ENCODE measurements at places on chromosomes 13 and 19.

DNA sequence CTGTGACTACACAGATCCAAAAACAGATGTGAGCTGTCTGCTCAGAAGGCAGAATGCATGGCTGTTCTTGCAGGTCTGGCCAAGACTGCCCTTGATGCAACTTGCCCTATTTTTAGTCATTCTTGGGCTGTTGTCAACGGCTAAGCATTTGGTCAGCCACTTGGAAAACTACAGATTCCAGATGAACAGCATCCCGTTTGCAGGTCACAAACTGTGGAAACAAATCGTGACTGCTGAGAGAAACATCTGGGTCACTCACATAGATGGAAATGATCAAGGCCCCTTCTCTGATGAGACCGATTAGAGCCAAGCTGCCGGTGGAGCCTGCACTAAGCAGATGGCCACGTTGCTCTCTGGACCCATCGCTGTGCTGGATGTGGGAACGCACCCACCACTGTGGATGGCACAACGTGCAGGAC lies 15.4 kb upstream of the METTL21C start:
- DNase-seq: no peak

GRCh38 chr19:54387991-54388801 lies 23.5 kb upstream of the LAIR1 start:
- DNase-seq: peak; percentile 27

GRCh38 chr13:57799624-57800023 lies 168.1 kb downstream of the PCDH17 start:
- no peak for DNase-seq

GRCh38 chr13:98827449-98827848 lies 75.0 kb upstream of the SLC15A1 start:
- no peak for DNase-seq

GRCh38 chr19:17282488-17283125 lies 906 bp downstream of the ANKLE1 start:
- peak; percentile 89 for DNase-seq

DNA sequence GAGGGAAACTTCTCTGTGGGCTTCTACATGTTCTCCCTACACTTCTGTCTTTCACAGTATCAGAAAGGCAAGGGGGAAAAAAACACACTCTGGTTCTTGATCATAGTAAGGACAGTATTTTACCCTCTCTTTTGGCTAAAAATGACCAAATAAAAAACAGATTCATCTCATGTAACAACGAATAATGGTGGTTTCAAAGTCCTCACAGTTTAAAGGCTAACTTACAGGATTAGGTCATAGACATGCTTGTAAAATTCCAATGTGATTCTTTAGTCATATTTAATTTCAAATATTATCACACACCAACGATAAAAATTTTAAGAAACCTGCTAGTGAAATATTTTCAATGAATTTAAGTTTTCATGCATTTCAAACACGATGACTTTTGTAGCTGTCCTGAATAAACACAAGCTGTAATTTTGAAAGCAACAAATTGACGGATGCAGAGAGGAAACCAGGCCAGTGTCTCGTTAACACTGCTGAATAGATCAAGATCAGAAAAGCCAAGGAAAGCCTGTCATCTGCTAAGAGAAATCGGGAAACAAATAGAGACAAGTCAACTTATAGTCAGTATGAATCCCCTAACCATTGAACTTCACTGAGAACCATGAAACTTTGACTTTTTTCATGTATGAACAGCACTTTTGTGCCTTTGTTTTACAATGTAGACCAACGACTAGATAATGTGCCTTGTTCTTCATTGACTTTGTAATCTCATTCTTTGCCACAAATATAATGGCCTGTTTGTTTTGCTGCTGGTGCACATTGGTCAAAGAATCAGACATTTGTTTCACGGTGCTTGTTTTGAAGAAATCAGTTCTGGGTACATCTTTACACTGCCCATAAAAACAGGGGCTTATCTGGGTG lies 22.0 kb downstream of the MBNL2 start:
- DNase-seq: no peak

DNA sequence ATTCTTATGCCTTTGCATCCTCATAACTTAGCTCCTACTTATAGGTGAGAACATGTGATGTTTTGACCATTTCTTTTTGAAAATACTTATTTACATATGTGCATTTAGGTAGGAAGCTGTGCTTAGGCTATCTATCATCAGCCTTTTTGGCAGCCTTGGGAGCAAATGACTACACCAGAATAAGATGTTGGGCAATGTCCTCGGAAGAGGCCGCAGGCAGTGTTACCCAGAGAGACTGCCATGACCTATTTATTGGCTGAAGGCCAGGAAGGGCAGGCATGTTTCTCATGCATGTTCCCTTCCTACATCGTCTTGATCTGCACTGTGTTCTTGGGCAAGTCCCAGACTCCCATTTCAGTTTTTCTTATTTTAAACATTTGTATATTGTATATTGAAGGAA lies 122.3 kb downstream of the B3GLCT start:
- DNase-seq: no peak

- DNase-seq: no peak
Observed at GRCh38 chr13:79427265-79427664, 21.2 kb upstream of the RBM26 start.

DNA sequence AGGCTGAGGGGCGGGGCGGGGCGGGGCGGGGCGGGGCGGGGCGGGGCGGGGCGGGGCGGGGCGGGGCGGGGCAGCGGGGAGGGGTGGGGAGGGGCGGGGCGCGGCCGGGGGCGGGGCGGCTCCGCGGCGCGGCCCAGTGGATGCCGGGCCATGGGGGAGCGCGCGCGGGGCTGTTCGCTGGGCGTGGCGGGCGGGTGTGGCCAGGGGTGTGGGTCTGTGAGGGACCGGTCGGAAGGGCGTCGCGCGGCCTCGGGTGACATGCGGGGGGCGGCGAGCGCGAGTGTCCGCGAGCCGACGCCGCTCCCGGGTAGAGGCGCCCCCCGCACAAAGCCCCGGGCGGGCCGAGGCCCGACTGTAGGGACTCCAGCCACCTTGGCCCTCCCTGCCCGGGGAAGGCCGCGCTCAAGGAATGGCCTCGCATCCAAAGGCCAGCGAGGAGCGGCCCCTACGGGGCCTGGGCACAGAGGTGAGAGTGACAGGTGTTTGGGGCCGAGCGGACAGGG lies at the start of gene ZFP28:
Gene ZFP28 (plus strand): TSS at position 188 of the 503 bp plus-strand sequence. CDS start 71 bp downstream, at position 259.
- DNase-seq: peak; percentile 78

DNA sequence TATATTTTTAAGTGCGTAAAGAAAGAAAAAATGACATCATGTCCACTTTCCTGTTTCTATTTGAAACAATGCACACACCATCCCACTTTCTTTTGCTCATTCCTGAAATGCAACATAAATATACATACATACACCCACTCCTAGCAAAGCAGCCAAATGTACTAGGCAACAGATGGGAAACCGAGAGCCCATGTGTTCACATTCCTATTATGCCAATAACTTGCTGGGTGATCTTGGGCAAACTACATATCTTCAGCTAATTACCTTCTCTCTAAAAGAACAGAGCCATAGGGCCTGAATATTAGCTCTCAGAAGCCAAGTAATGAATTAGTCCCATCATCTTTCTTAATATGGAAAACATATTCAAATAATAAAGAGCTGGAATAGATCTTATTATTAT lies 610.6 kb upstream of the ATXN8OS start:
- no peak for DNase-seq

DNA sequence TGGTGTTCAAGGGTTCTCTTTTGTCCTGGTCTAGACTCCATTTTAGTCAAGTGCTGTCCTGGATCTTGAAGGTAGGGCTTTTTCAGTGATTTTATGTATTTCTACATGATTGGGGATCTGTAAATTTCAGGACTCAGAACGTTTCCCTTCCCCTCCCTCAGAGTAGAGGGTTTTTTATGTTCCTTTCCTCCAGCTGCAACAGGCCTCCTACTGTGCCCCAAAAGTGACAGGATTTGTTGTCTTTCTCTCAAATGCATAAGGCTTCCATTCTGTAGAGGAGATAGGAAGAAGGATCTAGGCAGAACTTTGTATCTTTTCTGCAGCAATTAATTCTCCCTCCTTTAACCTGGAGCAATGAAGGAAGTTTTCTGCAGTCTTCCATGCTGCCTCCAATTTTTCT lies 251.3 kb downstream of the MAB21L1 start:
- no peak for DNase-seq

- no peak for DNase-seq
Observed at GRCh38 chr19:31504221-31504620, 155.0 kb upstream of the TSHZ3 start.

GRCh38 chr13:93222976-93223375 lies 3.6 kb upstream of the GPC6 start:
- DNase-seq: no peak

GRCh38 chr13:77781808-77782207 lies 84.3 kb downstream of the SLAIN1 start:
- DNase-seq: no peak

- DNase-seq: no peak
Observed at GRCh38 chr13:58025821-58026220, 394.3 kb downstream of the PCDH17 start.

DNA sequence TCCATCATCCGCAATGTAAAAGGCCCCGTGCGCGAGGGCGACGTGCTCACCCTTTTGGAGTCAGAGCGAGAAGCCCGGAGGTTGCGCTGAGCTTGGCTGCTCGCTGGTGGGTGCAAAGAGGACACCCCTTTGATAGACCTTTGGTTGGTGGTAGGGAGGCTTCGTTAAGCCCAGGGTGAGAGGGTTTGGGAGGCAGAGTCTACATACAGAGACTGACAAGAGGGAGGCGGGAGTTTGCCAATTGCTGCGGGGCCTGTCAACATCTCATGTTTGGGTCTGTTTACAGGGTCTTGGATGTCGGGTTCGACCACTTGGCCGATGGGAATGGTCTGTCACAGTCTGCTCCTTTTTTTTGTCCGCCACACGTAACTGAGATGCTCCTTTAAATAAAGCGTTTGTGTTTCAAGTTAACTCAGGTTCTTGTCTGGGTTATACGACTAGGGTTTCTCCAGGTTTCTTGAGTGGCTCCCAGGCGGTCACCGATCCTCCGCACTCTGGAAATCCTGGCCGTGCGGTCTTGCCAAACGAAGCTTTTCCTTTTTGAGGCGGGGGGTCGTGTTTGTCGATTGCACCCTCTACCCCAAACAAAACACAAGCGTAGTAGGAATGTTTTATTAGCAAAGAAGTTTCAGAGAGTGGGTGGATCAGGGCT lies 816 bp downstream of the RPS28 start:
- DNase-seq: no peak

DNA sequence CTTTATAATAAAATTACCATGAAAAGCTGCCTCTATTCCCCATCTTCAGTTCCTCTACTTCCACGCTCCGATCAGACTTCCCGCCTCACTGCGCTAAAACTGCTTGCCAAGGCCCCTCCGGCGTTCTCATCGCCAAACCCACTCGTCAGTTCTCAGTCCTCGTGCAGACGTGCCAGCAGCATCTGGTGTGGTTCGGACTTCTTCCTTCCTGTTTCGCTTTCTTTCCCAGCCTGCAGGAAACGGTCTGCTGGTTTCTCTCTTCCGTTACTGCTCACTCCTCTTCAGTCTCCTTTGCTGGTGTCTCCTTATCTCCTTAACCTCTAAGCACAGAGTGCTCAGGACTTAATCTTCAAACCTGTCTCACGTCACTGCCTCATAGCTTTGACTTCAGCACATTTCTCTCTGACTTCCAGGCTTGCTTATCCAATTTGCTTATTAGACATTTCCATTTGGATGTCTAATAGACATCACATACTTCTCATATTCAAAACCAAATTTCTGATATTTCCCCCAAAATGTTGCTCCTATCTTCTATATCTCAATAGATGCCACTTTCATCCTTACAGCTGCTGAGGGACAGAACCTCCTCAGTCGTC lies 40.3 kb downstream of the RCBTB2 start:
- peak; percentile 72 for DNase-seq

DNA sequence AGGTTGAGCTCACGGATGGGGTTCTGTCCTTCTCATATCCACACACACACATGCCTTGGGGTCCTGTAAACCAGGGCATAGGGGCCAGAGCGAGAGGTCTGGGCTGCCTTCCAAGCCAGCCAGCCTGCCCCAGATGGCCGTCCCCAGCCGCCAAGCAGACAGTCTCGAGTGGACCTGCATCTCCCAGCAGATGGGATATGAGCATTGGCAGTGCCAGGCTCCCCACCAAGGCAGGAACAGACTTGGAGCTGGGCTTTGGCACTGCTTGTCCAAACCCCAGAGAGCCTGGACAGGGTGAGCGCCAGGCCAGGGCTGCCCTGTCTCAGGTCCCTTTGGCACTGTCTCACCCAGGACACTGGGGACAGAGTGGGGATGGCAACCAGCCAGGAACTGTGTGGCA lies 130.4 kb downstream of the DPF1 start:
- no peak for DNase-seq

GRCh38 chr13:25165663-25166062 lies 6.4 kb downstream of the AMER2 start:
- DNase-seq: no peak

DNA sequence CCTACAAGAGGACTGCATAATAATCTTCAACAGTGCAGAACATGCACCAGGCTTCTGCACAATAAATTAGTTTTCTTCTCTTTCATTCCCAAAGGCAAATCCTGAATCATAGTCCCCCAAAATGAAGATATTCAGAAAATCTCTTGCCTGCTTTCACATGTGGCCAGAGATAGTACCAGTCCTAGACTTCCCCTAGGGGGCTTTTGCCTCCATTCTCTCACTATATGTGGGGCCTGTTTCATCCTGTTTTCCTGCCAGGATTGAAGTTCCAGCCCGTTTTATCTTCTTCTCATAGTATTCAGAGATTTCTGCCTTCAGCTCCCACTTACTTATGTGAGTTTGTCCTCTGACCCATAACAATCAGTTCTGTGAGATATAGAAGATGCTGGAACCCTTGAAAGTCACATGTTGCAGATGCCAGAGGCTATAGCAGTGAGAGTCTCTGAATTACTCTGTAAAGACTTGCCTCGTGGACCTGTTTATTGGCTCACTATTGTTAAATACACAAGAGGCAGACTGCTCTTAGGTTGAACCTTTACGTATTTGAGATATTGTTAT lies 421.9 kb upstream of the PCDH9 start:
- no peak for DNase-seq

- DNase-seq: no peak
Observed at GRCh38 chr19:31220540-31220939, 128.7 kb downstream of the TSHZ3 start.

- no peak for DNase-seq
Observed at GRCh38 chr13:44309794-44310757, 63.5 kb upstream of the SERP2 start.

DNA sequence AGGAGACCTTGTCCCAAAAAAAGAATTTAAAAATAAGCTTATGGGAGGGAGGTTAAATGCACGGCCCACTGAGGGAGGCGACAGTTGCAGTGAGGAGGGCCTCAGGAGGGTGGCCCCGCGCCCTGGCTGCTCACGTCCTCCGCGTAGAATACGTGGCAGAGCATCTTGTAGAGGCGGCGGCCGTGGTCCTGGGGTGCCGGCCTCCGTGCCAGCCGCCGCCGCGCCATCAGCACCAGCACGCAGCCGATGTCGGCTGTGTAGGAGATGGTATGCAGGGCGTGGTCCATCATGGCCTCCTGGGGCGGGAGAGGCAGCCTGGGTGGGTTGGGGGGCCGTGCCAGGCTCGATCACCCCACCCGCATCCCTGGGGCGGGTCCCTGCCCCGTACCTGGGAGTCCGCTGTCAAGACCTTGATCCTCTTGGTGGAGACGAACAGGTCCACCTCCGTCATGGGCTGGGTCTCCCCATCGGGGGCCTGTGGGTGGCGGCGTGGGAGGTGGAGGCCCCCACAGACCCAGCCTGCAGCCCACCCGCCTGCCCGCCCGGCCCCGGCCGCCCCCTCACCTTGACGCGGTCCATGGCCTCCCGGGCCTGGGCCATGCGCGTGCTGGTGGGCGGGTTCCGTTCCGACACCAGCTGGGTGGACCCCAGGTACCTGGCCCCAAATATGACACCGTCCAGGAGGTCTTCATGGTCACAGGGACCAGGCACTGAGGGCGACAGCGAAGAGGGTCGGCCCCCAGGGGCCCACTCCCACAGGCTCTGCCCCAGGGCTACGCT lies 7.7 kb downstream of the APBA3 start:
- DNase-seq: no peak

- peak; percentile 1 for DNase-seq
Observed at GRCh38 chr19:42693760-42694350, 46.4 kb downstream of the PSG3 start.
